ENCODE measurements at places on chromosomes 1 and 21.

DNA sequence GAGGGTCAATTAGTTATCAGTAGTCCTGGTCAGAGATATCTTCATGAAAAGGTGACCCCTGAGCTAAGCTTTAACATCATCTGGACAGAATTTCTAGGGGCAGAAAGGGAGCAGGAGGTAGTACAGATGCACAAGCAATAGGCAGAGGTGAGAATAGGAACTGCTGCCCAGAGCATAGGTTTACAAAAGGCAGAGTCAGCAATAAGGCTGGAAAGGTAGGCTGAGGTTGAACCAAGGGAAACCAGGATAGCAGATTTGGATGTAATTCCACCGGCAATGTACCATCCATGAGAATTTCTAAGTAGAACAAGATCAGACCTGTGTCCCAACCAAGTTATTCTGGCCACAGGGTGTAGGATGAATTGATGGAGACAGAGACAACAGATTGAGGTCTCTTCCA lies 6.2 kb upstream of the ILDR2 start:
- DNase-seq: no peak

GRCh38 chr1:2894381-2895041 lies 93.0 kb upstream of the TTC34 start:
- no peak for DNase-seq

DNA sequence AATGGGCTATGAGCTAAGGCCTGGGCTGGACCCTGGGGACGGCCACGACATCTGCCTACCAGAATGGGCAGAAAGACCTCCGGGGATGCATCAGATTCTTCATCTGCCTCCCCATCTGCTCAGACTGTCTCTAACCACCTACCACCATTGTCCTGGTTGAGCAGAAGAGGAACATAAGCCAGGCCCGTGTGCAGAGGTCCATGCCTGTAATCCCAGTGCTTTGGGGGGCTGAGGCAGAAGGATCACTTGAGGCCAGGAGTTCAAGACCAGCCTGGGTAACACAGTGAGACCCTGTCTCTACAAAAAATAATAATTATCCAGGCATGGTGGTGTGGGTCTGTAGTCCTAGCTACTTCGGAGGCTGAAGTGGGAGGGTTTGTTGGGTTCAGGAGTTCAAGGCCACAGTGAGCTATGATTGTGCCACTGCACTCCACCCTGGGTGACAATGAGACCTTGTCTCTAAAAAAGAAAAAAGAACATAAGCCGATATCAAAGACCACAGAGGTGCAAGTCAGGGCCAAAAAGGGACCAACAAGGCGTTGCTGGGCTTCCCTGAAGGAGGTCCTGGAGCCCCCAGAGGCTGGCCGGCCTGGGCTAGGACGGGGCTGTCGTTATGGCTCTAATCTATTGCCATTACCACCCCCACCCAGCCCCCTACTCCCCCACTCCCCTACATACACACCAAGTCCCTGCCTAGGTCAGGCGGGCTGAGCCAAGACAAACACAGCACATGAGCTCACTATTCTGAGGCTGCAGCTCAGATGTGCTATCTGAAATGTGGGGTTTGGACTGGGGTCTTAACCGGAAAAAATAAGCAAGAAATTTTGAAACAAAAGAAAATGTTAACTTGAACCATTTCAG lies 239.2 kb upstream of the RAB4A start:
- no peak for DNase-seq

- DNase-seq: no peak
Observed at GRCh38 chr1:12416101-12416500, 186.3 kb downstream of the VPS13D start.

DNA sequence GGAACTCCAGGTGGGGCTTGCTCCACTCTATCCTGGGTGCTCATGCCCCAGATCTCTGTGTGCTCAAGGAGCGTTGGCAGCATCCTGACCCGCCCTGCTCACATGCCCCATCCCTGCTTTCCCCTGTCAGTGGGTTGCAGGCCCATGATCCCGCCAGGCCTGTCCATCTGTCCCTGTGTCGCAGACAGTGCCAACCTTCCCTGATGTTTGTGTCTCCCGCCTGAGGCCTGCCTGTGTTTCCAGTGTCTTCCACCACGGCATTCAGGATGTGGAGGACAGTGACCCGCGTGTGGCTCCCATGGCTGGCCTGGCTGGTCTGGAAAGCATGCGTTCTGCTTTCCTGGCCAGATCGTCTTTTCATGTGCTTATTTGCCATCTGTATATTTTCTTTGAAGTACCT lies 82.9 kb downstream of the PCBP3 start:
- no peak for DNase-seq

GRCh38 chr1:203858055-203858454 lies 3.3 kb upstream of the SNRPE start:
- no peak for DNase-seq

GRCh38 chr1:86527306-86527705 lies 19.6 kb upstream of the CLCA4 start:
- no peak for DNase-seq

- no peak for DNase-seq
Observed at GRCh38 chr21:15195768-15196167, 131.0 kb upstream of the NRIP1 start.

- DNase-seq: no peak
Observed at GRCh38 chr1:107450899-107451664, 310.2 kb downstream of the NTNG1 start.

DNA sequence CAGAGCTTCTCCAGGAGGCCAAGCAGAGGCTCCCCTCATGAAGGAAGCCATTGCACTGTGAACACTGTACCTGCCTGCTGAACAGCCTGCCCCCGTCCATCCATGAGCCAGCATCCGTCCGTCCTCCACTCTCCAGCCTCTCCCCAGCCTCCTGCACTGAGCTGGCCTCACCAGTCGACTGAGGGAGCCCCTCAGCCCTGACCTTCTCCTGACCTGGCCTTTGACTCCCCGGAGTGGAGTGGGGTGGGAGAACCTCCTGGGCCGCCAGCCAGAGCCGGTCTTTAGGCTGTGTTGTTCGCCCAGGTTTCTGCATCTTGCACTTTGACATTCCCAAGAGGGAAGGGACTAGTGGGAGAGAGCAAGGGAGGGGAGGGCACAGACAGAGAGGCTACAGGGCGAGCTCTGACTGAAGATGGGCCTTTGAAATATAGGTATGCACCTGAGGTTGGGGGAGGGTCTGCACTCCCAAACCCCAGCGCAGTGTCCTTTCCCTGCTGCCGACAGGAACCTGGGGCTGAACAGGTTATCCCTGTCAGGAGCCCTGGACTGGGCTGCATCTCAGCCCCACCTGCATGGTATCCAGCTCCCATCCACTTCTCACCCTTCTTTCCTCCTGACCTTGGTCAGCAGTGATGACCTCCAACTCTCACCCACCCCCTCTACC lies 19.1 kb downstream of the CSF1 start:
- DNase-seq: no peak

GRCh38 chr1:25106352-25106751 lies 126.0 kb downstream of the SYF2 start:
- DNase-seq: no peak

DNA sequence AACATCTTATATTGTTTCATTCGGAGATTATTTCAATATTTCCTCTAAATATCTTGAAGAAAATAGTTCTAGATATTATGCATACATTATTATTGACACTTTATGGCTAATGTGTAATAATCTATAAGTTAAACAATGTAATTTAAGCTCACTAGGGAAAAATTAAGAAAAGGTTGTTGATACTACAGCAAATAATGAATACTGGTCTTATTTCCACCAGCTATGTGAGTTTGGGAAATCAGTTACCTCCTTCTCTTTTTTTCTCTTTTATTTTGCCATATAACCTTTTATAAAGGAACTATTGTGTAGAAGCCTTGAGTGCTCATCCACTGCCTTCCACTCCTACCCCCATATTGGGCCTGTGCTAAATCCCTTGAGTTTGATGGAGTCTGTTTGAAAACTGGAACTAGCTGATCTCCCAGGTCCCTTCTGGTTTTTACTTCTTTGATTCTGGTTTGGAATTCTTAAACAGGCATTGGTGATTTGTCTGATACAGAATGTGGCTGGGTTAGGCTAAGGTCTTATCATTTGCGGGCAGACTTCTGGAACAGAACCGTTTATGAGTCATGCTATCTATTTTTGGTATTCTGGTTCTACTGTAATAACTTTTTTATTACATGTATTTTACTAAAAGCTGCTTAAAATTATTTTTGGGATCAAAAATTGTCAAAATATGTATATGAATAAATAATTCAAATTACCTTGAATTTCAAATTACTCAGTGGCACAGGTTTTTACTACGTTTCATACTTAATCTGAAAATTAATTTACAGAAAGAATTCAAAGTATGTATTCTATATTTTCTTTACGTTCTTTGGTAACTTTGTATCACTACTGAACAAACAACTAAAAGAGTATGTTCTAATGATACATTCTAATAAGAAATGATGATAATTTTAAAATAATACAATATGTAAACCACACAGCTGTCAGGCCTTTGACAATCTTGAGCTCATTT lies 5.0 kb upstream of the CDC14A start:
- DNase-seq: no peak

- no peak for DNase-seq
Observed at GRCh38 chr1:228219245-228219961, 11.6 kb downstream of the OBSCN start.

DNA sequence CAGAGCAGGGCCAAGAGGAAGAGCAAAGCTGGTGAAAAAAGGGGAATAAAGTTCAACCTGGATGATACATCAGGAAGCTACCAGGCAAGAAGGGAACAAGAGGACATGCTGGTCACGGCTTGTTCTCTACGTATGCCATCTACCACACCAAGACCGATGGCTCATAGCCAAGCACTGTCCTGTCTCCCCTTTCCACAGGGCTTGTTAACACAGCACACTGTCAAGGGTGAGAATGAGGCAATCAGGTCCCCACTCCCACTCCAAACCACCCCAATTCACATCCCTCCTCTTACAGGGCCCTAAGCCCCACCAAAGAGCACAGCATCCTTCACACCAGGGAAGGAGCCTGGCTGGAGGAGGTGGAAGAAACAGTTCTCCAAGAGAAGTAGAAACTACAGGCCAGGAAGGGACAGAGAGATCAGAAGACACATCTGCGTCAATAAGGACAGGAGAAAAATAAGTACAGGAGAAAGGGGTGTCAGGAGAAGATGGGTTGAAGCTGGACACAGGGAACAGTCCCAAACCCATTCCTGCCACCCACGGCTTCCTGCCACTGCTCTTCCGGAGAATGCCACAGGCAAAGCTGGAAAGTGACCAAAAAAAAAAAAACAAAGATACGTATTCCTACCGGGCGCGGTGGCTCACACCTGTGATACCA lies 923 bp upstream of the SHC1 start:
- no peak for DNase-seq

- no peak for DNase-seq
Observed at GRCh38 chr1:37032660-37033354, 1.5 kb downstream of the GRIK3 start.

GRCh38 chr1:90854397-90854924 lies 137.4 kb upstream of the BARHL2 start:
- no peak for DNase-seq

DNA sequence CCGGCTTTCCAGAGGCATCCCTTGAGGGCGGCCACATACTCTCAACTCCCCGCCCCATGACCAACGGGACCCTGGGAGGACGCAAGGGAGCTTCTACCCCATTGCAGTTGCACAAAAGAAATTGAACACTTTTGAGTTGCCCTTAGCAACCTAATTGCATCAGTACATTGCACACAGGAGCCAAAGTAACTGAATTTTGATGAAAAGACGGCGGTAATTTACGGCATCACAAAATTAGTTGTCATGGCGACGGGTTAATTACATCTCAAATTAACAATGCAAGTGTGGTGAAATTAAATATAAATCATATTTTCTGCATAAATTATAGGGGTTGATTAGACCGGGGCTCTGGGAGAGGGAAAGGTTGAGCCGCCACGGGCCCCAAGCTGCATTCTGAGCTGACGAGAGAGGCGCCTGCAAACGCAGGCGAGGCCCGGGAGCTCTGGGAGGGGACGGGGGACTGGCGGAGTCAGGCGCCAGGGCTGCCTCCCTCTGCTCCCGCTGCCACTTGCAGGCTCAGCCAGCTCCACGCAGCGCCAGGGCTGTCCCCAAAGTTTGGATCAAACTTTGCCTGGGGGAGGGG lies 61.4 kb downstream of the CASZ1 start:
- no peak for DNase-seq

GRCh38 chr1:12053752-12054548 lies 9.2 kb upstream of the TNFRSF8 start:
- DNase-seq: no peak

Measured in amygdala (tissue), 56 donors.